ENCODE measurements at places on chromosomes 13 and 19. TPM values are rescaled to one million over a fixed set of nuclear protein-coding genes. Genes with fewer than 3 reads are reported as not detected.

Gene POU4F1
- not detected for total RNA-seq

Gene WDR88
- not detected for total RNA-seq

Gene IL12RB1
- 1.3 TPM for total RNA-seq

Gene BRSK1
- total RNA-seq: 5.6 TPM

Gene PPP6R1
- total RNA-seq: 35.1 TPM

Gene CGB2
- total RNA-seq: not detected

Measured in fibroblast of villous mesenchyme (primary cell).